T-helper 2 cell (primary cell): ENCODE measurements at places on chromosomes 12 and 14.

- no peak for DNase-seq
Observed at GRCh38 chr12:21617030-21617429, 12.4 kb upstream of the GYS2 start.

- no peak for DNase-seq
Observed at GRCh38 chr12:101792046-101792931, 38.5 kb downstream of the GNPTAB start.

DNA sequence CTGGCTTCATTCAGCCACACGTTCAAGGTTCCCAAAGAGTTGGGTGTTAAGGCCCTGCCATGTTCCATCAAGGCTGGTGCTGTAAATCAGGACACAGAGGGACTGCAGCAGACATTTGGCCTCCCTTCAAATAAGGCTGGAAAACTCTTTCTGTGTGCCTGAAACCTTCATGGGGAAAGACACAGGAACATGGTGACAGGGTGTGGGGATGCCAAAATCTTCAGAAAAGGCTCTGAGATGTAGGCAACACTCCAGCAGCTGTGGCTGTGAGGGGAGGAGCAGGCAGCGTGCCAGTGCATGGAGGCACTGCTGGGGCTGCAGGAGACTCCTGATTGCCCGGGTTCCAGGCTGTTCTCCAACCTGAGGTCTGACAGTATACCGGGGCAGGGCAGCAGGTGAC, 15.0 kb downstream of the POMT2 start:
- DNase-seq: no peak

GRCh38 chr14:32697704-32698103, 241.0 kb upstream of the NPAS3 start:
- no peak for DNase-seq

- DNase-seq: no peak
Observed at GRCh38 chr14:89543425-89543790, 126.4 kb upstream of the FOXN3 start.

- no peak for DNase-seq
Observed at GRCh38 chr12:23628806-23629205, 320.7 kb downstream of the SOX5 start.

GRCh38 chr12:104604070-104604994, 147.6 kb downstream of the CHST11 start:
- peak; percentile 97 for DNase-seq

DNA sequence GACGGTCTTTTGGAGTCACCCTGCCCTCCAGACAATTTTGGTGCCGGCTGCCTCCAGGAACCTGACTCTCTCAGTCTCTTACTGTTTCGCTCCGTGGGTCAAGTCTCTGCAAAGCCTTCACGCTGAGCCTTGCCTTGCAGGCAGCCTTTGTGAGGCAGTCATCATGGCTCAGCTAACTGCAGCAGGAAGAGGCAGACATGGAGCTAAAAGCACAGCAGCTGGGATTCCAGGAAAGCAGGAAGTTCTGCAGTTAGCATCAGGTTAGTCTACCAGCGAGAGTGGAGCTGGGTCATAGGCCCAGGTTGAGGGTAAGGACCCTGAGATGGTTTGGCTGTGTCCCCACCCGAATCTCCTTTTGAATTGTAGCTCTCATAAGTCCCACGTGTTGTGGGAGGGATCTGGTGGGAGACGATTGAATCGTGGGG, 305.4 kb downstream of the PCNX1 start:
- no peak for DNase-seq

GRCh38 chr14:59483363-59483762, 845 bp downstream of the L3HYPDH start:
- no peak for DNase-seq

GRCh38 chr14:38226366-38226765, 18.7 kb downstream of the SSTR1 start:
- no peak for DNase-seq

DNA sequence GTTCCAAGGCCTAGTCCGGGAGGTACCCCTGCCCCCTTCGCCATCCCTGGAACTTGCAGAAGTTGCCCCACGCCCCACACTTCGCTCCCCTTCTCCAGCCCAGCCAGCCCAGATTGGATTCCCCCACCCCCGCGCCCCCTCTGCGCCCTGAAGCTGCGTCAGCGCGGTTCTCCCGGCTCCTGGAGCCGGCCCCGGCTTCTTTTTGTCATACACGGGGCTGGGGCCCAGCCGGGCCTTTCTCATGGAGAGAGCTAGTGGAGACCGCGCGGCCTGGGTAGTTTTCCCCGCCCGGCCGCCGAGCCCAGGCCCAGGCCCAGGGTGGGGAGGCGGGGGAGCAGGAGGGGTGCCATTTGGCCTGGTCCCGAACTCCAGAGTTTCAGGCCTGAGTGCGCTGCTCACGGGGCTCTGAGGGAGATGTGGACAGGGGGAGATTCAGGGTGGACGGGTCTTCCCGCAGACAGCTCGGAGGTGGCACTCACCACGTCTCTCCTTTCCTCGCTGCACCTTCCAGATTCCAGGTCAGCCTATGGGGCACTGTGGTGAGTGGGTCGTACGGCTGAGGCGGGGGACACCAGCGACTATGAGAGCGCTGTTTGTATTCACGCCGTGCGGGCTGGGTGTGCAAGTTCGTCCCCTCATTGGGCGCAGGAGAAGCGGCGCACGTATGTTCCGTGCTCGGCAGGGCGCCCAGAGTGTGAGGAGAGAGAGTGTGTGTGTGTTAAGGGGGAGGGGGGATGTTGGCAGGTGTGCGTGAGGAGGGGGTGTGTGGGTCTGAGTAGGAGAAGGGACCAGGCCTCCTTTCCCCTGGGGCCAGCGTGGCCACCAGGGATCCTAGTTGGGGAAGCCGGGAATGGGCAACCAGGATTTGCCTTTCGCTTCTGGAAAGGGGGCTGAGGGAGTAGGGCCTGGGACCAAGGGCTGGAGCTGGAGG, 785 bp upstream of the LHX5 start:
- no peak for DNase-seq

DNA sequence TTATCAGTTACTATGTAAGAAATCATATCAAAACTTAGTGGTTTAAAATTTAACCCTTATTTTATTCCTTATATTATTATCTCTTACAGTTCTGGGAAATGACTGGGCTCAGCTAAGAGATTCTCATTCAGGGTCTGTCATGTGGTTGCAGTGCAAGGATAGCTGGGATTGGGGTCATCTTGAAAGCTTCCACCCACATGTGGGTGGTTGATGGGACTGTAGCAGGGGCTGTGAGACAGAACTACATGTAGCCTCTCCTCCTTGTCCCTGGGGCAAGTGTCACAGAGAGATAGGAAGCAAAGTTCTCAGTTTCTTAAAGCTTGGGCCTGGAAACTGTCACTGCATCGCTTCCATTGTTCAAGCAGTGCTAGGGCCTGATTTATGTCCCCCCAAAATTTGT, 57.8 kb downstream of the DACT1 start:
- DNase-seq: no peak

DNA sequence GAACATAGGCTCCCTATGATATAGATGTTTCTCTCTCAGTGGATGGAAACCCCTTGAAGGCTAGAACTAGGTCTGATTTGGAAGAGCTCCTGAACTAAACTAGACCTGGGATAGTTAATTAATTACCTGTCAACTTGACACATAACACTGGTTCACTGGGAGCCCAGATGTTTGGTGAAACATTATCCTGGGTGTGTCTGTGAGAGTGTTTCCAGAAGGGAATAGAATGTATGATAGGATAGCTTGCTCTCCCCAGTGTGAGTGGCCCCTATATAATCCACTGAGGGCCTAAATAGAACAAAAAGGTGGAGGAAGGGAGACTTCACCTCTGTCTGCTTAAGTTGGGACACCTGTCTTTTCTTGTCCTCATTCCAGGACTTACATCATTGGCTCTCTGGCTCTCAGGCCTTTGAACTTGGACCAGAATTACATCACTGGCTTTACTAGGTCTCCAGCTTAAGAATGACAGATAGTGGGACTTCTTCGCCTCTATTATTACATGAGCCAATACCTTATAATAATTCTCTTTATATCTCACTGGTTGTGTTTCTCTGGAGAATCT, 194.1 kb downstream of the KTN1 start:
- no peak for DNase-seq

DNA sequence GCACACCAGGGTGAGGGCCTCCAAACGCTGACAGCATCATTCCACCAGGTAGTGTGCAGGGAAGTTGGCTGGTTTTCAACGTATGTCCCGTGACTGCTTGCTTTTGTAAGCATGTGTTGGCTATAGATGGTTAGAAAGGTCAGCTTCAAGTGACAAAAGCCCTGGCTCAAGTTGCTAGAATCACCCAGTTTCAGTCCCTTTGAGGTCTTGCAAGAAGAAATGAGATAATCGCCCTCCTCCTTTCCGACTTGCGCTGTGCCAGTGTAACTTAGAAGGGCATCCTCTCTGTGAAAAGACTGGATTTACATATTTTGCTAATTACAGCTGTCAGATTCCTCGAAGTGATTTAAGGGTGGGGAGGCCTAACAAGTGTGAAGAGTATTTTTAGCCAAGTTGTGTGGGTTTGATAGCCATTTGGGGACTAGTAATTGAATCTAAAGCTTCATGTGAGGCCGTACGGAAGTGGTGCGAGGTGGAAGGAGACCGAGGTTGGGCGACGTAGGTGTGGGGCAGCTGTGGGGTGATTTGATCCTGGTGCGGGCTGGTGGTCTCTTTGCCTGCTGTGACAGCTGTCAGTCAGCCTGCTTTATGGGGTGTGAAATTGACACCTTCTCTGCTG, 94.7 kb downstream of the CHST11 start:
- no peak for DNase-seq

- DNase-seq: no peak
Observed at GRCh38 chr12:14773685-14774073, 29.6 kb downstream of the WBP11 start.

DNA sequence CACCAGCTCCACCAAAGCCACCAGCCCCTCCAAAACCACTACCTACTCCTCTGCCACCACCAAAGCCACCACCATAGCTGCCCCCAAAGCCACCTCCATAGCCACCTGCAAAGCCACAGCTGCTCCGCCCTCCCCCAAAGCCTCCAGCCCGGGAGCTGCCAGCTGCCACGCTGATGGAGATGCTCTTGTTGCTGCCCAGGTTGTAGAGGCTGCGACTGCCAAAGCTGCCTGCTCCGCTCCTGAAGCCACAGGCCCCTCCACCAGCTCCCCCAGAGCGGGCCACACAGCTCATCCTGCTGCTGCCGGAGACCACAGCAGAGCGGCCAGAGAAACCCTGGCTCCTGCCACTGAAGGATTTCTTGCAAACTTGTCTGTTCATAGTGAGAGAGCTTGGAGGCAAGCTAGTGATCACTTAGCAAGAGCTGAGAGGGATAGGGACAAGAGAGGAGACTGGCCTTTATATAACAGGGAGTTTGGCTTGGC, at the start of gene KRT76:
Gene KRT76 (minus strand): TSS at position 433 of the 483 bp plus-strand sequence. CDS start 54 bp downstream, at position 379.
- no peak for DNase-seq

DNA sequence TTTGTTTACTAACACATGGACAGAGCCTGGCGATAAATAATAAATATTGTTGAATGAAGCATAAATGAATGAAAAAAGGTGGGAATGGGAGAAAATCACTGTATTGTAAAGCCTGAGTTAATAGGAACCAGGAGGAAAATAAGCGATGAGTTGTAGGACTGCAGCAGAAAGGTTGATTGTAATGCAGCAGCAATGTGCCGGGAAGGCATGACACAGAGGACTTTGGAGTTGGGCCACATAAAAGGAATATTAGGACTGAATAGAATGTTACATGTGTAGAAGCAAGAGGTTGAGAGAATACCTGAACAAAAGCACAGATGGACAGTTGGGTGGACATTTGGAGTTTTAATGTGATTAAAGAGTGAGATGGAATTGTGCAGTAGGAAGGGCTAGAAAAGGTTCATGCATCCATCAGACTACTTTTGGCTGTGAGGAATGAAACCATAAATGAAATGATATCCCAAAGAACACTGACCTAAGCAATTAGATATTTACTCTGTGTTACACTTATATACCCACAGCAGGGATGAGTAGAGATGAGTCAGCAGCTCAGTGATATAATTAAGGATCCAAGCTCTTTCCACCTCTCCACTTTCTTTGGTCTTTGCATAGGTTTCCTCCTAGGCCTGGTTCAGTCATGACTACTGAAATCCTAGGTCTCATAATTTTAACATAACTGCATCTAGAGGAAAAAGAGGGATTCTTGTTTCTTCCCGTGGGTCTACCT, 55.4 kb downstream of the CCER1 start:
- DNase-seq: no peak

DNA sequence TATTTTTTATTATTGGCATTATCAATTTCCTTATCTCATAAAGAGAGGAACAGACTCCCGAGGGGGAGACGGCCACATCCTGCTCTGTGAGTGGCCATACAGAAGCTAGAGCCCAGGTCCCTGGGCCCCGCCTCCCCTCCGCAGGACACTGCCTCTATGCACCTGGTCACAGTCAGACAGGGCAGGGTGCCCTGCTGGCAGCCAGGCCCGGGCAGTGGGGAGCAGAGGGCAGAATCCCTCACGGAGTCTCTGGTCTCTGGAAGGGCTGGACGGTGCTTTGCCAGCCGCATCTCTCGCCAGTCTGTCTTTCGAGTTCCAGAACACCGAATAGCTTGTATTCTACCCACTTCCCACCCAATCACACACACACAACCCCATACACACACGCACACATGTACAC, 16.4 kb upstream of the CACNA2D4 start:
- no peak for DNase-seq

- DNase-seq: no peak
Observed at GRCh38 chr14:61154641-61155040, 126.5 kb downstream of the TMEM30B start.
